ENCODE measurements at places on chromosomes 2 and 18. TPM values are rescaled to one million over a fixed set of nuclear protein-coding genes. Genes with fewer than 3 reads are reported as not detected.

The SLC20A1 gene
- total RNA-seq = 12.0 TPM

The BMP10 gene
- not detected for total RNA-seq

The GPR155 gene
- total RNA-seq = 36.3 TPM

The OST4 gene
- 200 TPM for total RNA-seq

The FZD7 gene
- total RNA-seq = 51.5 TPM

The ABCB6 gene
- 17.4 TPM for total RNA-seq

The TBC1D8 gene
- total RNA-seq = 16.7 TPM

The DGUOK gene
- total RNA-seq = 50.7 TPM

The DSG4 gene
- total RNA-seq = not detected

The NEMP2 gene
- 3.1 TPM for total RNA-seq

The CFAP53 gene
- not detected for total RNA-seq

The CXCR2 gene
- total RNA-seq = 0.42 TPM

The CGREF1 gene
- total RNA-seq = 0.50 TPM

The PRKAG3 gene
- not detected for total RNA-seq

The GAL3ST2 gene
- not detected for total RNA-seq

The PLCD4 gene
- 2.6 TPM for total RNA-seq

The PTPRM gene
- total RNA-seq = 62.7 TPM

The MOGAT1 gene
- total RNA-seq = not detected

The ALPP gene
- total RNA-seq = not detected

The MC4R gene
- 1.4 TPM for total RNA-seq

The TCF23 gene
- total RNA-seq = not detected

The HDHD2 gene
- total RNA-seq = 21.7 TPM

The ALK gene
- 1.6 TPM for total RNA-seq

Measured in esophagus muscularis mucosa (tissue), 4 donors.